Activated T-cell treated with anti-CD3 and anti-CD28 coated beads, Interleukin-2, amount 50 U/mL, for 48 hours (primary cell): ENCODE measurements at places on chromosomes 5 and 9.

GRCh38 chr9:92746567-92747458 lies 17.8 kb downstream of the BICD2 start:
- DNase-seq: no peak

- DNase-seq: no peak
Observed at GRCh38 chr5:37915097-37915736, 75.4 kb upstream of the GDNF start.

- DNase-seq: no peak
Observed at GRCh38 chr5:15425766-15426165, 74.2 kb upstream of the FBXL7 start.

DNA sequence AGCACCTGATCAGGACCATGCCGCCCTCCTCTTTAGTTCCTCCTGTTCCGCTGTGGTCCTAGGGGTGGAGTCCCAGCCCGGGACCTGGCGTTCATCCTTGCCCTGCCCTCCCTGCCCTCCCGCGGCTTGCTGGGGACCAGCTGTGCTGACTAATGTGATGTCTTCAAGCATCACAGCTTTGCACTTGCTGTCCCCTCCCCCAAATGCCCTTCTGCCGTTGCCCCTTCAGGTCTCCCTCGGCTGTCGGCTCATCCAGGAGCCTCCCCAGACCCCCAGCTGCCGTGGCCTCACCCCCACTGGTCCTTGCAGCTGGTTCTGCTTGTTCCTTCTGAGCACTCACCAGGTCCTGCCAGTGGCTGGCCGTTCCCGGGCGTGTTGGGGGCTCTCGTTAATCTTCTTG lies 19.9 kb downstream of the RXRA start:
- no peak for DNase-seq

DNA sequence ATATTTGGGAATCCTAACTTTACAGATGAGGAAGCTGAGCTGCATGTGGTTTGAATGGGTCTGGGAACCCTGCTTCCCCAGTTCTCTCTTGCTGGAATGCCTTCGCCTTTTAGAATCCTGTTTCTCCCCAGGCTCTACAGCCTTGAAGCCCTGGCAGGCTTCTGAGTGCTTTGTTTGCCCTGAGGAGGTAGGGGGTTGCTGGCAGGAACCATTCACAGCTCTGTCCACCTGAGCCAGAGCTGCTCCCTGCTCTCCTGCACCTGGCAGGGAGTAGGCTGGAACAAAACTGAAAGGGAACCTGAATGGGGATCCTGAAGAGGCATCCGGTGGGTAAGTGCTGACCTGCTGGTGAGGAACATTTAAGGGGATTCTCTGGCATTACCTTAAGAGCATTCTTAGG lies 33.0 kb downstream of the KIF4B start:
- no peak for DNase-seq

DNA sequence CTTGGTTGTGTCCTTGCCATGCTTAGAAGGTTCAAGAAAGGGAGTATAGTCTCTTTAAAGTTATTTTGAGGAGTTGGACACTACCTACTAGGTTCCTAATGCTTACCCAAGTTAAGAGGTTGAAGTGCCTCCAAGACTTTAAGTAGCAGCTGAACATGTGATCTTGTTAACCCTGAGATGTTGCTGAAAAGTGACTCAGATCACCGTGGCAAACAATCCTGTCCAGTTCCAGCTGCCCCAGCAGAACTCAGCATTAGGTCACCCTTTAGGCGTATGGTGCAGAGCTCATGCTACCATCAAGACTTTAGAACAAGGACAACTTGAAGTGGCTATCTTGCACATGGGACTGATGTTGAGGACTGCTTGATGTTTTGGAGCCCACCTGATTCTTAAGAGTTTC lies 22.5 kb downstream of the ZNF462 start:
- no peak for DNase-seq

DNA sequence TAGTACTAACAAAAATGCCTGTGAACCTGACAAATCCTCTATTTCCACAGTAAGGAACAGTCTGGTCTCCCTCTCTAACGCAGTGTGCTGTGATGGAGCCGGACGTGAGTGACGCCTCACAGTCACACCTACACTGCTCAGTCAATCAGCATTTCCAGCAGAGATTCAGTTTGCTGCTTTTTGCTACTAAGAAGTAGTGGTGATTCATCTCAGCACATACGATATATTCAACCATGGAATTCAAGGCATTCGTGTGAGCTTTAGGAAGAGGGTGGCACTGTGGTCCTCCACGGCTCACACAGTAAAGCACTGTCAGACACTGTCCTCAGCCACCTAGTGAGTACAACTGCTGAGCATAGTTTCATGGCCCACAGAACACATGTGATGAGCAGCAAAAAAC lies 70.9 kb downstream of the SETX start:
- no peak for DNase-seq

- DNase-seq: no peak
Observed at GRCh38 chr5:27911216-27911615, 872.8 kb upstream of the CDH9 start.

- DNase-seq: no peak
Observed at GRCh38 chr5:67204821-67205220, 8.2 kb upstream of the CD180 start.

DNA sequence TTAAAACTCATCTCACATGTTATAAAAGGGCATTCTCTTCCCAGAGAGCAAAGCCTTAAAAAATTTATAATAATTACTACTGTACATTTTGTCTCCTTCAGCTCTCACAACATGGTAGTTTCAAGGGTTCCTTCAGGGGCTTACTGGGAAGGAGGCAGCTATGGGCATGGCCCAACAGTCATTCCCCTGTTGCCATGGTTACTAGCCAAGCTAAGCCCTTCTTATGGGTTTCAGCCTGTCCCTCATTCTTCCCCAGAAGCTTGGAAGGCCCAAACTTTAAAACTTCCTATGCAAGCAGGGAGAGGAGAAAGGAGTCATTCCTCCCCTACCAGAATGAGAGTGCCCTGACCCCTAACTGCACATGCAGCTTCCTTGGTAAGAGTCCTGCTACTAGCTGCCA lies 82.2 kb upstream of the CNTLN start:
- no peak for DNase-seq

DNA sequence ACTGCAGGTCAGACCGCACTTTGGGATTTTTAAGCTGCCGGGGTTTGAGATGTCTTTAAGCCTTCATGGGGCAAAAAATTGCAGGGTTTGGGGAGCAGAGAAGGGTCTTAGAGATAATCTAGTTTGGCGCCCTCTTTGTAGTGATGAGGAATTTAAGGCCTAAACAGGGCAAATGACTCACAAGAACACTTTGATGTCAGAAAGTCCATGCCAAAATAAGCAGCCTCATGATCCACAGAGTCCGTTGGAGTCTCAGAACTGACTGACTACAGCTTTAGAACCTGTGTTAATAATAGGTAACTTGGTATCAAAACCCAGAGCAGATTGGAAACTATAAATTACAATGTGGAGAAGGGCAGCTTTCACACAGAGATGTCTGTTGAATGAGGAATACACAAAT lies 35.9 kb upstream of the PTGS1 start:
- DNase-seq: no peak

GRCh38 chr5:139461698-139462097 lies 845 bp downstream of the ECSCR start:
- no peak for DNase-seq

DNA sequence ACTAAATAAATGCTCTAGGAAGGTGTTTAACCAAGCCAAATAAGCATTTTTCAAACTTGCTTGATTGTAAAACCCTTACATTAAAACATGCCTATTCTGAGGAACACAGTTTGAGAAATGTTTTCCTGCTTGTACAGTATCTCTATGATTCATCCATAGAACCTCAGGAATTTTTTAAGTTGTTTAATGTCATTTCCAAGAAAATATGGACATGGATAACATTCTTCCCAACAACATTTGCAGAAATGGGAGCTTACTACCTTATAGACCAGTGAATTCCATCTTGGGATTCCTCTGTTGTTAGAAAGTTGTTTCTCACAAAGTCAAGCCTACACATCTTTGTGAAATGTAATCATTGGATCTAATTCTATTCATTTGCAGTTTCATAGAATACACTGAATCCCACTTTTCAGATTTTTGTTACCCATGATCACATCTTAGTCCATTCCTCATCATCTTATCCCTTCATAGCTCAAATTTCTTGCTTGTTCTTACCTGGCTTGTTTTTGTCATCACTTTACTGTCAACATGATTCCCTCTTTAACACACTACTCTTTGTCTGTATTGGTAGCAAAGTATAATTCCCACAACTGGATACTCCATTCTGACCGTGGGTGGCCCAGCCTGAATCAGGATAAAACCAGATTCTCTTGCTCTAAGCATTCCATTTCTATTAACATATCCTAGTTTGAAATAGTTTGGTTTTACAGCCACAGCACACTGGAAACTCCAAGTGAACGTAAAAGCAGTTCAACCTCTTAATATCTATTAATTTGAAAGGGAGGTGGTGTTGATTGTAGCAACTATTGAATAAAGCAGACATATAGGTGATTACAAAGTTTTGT lies 49.4 kb upstream of the PAPPA start:
- DNase-seq: no peak

DNA sequence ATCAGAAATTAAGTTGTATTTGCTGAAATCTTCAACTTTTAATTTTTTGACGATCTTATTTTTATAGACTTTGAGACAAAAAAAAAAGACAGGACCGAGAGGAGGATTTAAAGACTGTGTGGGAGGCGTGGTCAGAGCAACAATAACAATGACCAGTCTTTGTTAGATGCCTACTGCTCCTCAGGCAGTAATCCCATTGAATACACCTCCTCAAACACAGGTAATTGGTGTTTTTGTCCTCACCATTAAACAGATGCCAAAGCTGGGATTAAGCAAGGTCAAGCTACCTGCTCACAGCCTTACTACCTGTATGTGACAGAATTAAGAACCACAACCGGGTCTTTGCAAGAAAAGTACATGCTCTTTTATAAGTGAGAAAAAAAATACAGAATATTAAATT lies 233.3 kb upstream of the GRAMD2B start:
- no peak for DNase-seq

GRCh38 chr5:84285641-84286637 lies 98.7 kb downstream of the EDIL3 start:
- no peak for DNase-seq

DNA sequence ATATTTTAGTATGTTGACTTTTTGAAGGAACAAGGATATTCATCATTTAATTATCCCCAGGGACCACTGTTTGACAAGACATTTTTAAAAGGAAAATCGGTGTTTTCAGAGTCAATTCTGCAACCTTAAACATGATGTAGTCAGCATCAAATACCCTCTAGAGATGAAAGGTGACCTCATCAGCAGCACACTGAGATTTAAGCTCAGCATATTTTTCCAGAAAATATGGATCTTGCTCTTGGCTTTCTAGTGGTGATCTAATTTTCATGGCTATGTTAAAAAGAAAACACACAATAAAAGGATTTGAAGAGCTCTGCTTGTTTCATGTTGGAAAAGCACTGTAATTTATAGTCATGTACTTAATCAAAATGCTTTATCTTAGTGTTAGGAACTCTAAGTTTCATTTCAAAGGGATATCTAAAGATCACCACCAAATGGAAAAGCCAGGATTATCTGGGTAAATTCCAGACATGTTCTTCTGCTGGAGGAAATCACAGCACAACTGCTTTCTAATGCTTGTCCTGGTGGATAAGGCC lies 487.2 kb downstream of the ENC1 start:
- no peak for DNase-seq

- no peak for DNase-seq
Observed at GRCh38 chr9:26077860-26078259, 399.6 kb upstream of the TUSC1 start.
